ENCODE measurements at places on chromosomes 1 and 21. TPM values are rescaled to one million over a fixed set of nuclear protein-coding genes. Genes with fewer than 3 reads are reported as not detected.

Gene LCE1B
- total RNA-seq = not detected

Gene TNFRSF25
- 47.5 TPM for total RNA-seq

Gene PLA2G2D
- total RNA-seq = not detected

Gene IPP
- 20.3 TPM for total RNA-seq

Gene LHX8
- total RNA-seq = not detected

Gene BTBD8
- 13.4 TPM for total RNA-seq

Gene ABL2
- 24.7 TPM for total RNA-seq

DNA sequence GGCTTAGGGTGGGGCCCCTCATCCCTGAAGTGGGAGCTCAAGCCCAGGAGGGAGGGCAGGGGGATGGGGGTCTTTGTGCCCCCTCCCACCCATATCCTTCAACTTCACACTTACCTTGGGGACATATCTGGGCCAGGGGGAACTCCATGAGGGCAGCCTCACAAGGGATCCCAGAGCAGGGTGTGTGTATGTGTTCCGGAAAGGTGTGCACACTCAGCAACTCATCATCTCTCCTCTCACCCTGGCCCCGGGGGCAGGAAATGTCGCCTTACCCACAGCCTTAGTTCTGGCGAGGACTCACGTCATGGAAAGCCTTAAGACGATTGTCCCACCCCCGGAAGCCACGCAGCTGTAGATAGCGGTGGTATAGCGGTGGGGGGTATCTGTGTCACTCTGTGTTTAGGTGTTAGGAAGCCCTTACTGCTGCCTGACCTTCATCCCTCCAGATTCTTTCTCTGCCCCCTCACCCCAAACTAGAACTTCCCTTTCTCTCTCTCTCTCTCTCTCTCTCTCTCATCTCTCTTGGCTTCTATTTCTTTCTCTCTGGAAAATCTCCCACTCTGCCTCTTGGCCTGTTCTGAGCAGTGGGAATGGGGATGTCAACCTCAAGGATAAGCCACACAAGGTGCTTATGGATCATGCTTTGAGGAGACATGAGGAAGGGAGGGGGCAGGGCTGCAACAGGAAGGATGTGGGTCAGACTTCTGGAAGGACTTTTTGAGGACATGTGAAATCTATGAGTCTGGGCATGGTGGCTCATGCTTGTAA is at the start of gene SH2D2A:
Gene SH2D2A, minus strand, starts transcription at position 288 of the 768 bp plus-strand sequence. Its CDS starts 140 bp downstream, at position 148.
- peaks cover 14% of the 10 kb centered on the region for H3K36me3 ChIP-seq
- peak within 1 kb of the TSS; percentile 87 for H3K27ac ChIP-seq
- DNase-seq = no peak
- H3K4me3 ChIP-seq = peak within 1 kb of the TSS; percentile 80
- H3K27me3 ChIP-seq = peaks cover 16% of the 10 kb centered on the region
- H3K4me1 ChIP-seq = peaks cover 12% of the 10 kb centered on the region

- DNase-seq = no peak
- H3K27me3 ChIP-seq = no peaks in the 10 kb centered on the region
- H3K4me1 ChIP-seq = no peaks in the 10 kb centered on the region
Observed at GRCh38 chr1:157390651-157391050, 161.7 kb downstream of the FCRL5 start.

DNA sequence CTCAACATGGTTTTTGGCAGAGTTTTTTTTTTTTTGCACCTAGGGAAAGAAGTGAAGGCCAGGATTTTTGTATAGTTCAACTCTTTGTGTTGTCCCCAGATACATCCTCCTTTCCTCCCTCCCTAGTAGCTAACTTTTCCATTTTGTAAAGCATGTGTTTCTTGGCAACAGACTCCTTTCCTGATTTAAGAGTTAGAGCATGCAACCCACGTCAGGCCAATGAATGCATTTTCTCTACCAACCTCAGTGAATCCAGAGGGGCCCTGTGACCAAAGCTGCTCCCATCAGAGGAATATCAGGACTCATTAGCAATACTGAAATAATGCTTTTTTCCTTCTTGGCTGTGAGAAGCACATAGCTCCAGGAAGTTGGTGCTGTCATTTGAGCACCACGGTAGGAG is 287.2 kb downstream of the LMO4 start:
- H3K27ac ChIP-seq = no peak overlapping the region
- no peaks in the 10 kb centered on the region for H3K36me3 ChIP-seq
- no peaks in the 10 kb centered on the region for H3K4me1 ChIP-seq
- DNase-seq = no peak
- H3K4me3 ChIP-seq = no peak overlapping the region

DNA sequence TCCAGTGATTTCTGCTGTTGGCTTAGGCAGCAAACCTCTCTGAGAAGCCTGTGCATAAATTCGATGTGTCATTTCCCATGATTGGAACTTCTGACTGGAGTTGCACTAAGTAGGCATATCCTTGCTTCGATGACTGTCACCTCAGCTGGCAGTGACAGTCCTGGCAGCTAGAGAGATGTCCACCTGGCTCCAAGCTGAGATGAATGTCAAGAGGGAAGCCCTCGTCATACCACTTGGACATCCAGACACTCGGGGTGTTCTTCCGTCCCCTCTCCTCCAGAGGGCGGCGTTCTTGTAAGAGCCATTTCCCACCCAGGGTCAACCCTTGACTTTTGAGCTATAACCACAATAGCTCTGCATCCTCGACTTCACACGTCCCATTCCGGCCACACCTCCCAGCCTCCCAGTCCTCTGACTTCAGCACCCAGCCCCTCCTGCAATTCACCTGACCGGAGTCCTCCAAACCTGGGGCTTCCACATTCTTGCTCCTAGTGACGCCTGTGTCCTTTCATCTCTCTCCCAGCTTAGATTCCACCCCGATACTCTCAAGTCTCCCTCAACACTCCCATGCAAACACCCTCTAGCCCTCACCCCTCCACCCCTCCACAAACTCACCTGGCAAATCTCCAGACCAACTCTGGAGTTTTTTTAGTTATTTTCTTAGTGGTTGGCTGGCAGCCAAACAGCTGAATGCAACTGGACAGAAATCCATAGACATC is 17.3 kb downstream of the CA6 start:
- H3K27ac ChIP-seq = no peak overlapping the region
- DNase-seq = peak; percentile 66
- peaks cover 2% of the 10 kb centered on the region for H3K4me1 ChIP-seq

DNA sequence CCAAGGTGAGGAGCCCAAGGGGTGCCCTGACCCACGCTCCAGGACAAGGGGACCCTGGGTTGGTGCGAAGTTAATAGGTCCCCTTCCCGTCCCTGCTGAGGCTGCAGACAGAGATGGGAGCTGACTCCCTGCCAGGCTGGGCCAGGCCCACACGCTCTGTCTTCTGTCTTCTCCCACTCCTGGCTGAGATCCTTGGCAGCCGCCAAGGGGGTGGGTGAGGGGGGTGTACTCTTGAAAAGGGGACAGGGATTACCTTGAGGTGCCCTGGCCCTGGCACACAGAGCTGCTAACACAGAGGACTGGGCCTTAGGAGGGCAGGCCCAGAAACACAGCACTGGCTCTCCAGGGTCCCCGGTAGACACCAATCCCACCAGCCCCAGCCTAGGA is 11.0 kb upstream of the CTRC start:
- H3K27ac ChIP-seq = no peak overlapping the region
- no peak for DNase-seq

DNA sequence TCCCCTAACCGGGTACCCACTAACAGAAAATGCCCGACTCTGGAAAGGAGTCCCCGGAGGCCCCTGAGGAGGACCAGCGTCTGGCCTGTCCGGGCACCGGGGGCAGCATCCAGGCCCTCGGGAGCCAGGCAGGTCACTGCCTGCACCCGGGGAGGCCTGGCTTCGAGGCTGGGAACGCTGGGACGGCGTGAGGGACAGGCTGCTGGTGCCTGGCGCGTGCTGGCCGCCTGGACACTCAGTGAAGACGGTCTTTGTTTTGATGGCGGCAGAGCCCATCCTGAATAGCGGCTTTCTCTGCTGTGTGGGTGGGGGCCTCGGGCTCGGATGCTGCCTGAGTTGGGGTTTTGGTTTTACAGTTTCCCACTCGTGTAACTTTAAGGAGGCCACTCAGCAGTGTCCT is 37.6 kb downstream of the PRKCZ start:
- peaks cover 11% of the 10 kb centered on the region for H3K27me3 ChIP-seq
- H3K27ac ChIP-seq = no peak overlapping the region
- H3K36me3 ChIP-seq = no peaks in the 10 kb centered on the region

DNA sequence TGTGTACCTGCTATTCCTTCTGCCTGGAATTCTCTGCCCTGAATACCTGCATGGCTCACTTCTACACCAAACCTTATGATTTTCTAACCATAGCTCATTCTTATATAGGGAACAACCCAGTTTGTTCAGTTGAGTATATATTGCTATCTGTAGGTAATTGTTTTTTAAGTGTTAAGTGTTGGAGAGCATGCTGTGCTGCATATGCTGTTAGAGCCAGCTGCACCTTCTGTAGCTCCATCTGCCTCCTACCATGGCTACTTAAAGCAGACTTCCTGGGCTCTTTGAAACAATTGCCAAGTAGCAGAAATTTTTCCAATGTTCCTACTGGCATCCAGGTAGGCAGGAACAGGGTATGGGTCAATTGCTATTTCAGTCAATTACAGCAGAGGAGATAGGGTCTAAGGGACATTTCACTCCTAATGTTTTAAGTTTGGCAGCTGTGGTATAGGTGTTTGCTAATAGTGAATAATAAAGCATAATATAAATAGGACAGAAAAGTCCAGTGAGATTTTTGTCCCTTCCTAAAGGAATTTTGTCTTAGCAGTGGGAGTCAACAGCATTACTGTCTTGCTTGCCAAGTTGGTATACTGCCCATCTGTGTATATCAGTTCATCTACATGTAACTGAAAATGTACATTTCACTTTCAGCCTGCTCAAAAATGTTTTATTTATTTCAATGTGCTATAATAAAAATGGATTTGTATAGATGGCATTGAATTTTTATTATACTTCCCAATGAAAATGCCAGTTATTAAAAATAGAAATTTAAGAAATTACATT is 34.0 kb upstream of the C1orf115 start:
- H3K4me3 ChIP-seq = peak overlapping the region; percentile 73
- H3K27me3 ChIP-seq = peaks cover 15% of the 10 kb centered on the region
- peaks cover 13% of the 10 kb centered on the region for H3K36me3 ChIP-seq
- peaks cover 48% of the 10 kb centered on the region for H3K4me1 ChIP-seq
- H3K27ac ChIP-seq = peak overlapping the region; percentile 97
- no peak for DNase-seq

DNA sequence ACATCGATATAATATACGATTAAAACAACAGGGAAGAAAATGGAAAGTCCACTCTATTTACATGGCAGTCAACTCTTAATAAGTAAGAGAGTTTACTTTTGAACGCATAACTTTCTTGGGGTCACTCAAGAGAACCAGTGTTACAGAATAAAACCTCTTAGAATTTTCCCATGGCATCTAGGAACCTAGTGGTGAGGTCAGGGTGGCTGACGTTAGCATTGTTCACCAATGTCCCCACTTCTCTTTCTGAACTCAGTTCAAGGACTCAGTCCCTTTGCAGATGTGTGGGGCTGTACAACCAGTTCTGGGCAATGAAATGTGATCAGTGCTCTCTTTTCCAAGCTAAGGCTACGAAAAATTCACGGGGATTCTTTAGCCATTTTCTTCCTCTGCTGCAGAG is 2.6 kb upstream of the RNF2 start:
- peaks cover 7% of the 10 kb centered on the region for H3K4me1 ChIP-seq
- no peak overlapping the region for H3K4me3 ChIP-seq
- H3K27me3 ChIP-seq = peaks cover 5% of the 10 kb centered on the region
- DNase-seq = no peak

- no peak overlapping the region for H3K27ac ChIP-seq
- peaks cover 10% of the 10 kb centered on the region for H3K4me1 ChIP-seq
- peaks cover 14% of the 10 kb centered on the region for H3K36me3 ChIP-seq
Observed at GRCh38 chr21:41709965-41710822, 56.7 kb downstream of the RIPK4 start.

DNA sequence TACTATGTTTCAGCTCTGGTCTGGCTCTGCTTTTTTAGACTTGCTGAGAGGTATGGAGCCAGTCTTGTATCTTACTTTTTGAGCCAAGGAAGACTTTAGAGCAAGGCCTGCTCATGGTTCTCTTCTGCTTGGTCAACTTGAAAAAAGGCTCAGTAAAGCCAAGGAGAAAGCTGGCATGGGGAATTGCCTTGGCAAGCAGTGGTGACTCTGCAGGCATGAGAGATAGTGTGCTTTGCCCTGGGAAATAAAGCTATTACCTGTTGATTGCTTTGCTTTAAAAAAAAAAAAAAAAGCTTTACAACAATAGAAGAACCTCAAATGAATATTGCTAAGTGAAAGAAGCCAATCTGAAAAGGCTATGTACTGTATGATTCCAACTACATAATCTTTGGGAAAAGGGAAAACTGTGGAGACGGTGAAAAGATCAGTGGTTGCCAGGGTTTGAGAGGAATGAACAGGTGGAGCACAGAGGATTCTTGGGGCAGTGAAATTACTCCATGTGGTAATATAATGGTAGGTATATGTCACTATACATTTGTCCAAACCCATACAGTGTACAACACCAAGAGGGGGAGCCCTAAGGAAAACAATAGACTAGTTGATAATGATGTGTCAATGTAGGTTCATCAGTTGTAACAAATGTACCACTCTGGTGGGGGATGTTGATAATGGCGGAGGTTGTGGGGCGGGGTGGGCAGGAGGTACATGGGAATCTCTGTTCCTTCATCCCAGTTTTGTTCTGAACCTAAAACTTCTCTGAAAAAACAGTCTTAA is 87.6 kb downstream of the HMCN1 start:
- no peak for DNase-seq
- H3K27me3 ChIP-seq = peaks cover 2% of the 10 kb centered on the region
- H3K4me3 ChIP-seq = no peak overlapping the region
- H3K4me1 ChIP-seq = no peaks in the 10 kb centered on the region

Data from glutamatergic neuron (in vitro differentiated cells).